ENCODE measurements at places on chromosomes 7 and 10.

GRCh38 chr7:128831178-128831993 is 1.2 kb downstream of the FLNC start:
- peak; percentile 74 for DNase-seq

GRCh38 chr10:10796774-10797415 is 220.8 kb upstream of the CELF2 start:
- DNase-seq: peak; percentile 42

DNA sequence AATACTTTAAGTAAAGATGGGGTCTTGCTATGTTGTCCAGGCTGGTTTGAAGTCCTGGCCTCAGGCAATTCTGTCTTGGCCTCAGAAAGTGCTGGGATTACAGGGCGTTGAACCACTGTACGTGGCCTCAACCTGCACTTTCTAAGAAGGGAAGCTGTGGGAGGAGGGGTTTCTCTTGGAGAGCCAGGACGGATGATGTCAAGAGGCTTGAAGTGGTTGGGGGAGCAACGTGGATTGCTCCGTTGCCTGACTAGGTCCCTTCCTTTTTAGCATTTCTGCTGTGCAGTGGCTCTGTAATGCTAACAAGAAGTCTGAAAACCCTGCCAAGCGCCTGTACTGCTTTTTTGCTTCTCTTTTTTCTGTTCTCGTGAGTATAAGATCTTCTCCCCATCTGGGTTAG is 7.2 kb downstream of the BUD23 start:
- no peak for DNase-seq

DNA sequence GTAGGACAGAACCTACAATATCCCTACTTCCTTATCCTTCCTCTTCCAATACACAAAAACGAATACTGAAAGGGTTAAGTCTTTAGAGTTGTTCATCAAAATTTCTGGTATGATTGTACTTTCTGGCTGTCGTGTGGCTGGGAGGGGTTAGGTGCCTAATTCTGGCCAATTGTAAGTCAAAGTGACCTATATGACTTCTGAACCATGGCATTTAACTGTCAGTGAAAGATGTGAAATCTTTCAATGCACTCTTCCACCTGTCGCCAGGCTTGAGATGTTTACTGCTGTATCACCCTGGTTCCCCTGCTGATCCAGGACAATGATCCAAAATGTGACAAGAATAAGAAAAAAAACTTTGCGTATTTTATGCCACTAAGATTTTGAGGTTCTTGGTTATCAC is 20.8 kb downstream of the EPC1 start:
- DNase-seq: no peak

- no peak for DNase-seq
These were observed 18.3 kb downstream of the CALHM2 start for GRCh38 chr10:103433858-103434257.

DNA sequence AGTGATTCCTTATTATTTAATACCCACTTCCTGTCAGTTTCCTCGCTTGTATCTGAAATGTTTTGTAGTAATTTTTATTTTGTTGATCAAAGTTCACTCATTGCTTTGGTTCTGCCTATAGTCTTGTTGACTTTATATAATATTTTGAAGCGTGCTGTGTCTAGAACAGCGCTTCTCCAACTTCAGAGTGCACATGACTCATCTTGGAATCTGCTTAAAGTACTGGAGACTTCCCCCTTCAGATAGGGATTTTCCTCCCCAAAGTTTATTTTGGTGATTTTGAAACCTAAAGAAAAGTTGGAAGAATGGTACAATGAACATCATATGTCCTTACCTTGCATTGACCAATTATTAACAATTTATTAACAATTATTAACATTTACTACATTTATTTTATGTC is 5.8 kb downstream of the COMTD1 start:
- DNase-seq: peak; percentile 50

DNA sequence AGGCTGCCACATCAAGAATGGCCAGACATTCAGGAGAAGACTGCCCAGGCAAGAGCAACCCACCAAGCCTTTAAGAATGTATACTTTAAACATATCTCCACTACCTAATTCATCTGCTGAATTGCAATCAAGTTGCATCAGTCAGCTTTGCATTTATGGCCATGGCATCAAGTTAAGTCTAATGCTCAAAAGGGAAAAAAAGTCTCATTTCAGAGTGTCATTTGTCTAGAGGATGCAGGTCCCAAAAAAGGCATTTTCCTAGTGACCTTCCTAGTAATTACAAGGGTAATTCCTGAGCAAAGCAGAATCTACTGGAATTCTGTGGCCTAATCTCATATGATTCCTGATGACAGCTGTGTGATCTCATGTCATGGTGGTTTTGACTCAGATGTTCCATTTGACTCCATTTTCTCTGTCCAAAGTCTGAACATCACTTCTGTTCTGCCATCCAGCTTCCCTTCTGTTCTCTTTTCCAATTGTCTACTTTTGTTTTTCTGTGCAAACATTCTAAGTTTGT is 7.3 kb upstream of the CABCOCO1 start:
- DNase-seq: no peak

- DNase-seq: no peak
These were observed 18.3 kb downstream of the FIGNL1 start for GRCh38 chr7:50431722-50432305.

- DNase-seq: no peak
These were observed 47.1 kb upstream of the SVIL start for GRCh38 chr10:29681676-29682448.

- DNase-seq: no peak
These were observed 2.2 kb downstream of the FGFR2 start for GRCh38 chr10:121595806-121596688.

DNA sequence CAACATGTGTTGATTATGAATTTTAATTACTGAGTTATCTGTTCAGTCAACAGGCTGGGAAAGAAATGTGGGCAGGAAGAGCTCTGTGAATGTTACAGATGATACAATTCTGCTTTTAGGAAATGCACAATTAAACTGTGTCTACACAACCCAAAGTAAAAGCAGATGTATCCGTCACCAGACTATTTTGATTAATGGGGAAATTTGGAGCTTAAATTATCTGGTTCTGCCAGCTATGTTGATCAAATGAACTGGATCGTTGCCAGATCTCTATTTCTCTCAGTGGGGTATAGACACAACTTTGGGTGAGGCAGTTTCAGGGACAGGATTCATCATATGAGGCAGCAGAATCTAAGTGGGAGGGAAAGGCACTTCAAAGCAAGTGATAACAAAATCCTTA is 136.5 kb downstream of the NEUROD6 start:
- no peak for DNase-seq

GRCh38 chr7:80875537-80876120 is 43.2 kb downstream of the SEMA3C start:
- no peak for DNase-seq

DNA sequence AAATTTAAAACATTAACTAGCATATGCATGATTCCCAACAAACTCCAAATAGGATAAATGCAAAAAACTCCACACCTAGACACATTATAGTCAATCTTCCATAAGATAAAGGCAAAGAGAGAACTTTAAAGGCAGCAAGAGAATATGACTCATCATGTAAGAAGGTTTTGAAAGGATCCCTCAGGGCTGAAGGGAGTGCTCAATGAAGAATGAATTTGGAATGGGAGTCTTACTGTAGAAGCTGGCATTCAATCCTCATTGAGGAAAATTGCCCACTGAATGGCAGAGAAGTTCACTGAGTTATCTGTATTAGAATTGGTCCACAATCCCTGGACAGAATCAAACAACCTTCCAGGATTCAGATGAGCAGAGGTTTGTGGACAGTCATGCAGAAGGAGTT is 26.1 kb upstream of the ZNF365 start:
- DNase-seq: no peak

- DNase-seq: no peak
These were observed 247.4 kb downstream of the CDK14 start for GRCh38 chr7:90843472-90843871.

GRCh38 chr10:30540276-30540675 is 89.3 kb downstream of the LYZL2 start:
- DNase-seq: no peak

- no peak for DNase-seq
These were observed 8.7 kb downstream of the WDR37 start for GRCh38 chr10:1064964-1065247.

- no peak for DNase-seq
These were observed 8.7 kb upstream of the SEM1 start for GRCh38 chr7:96718107-96719003.

DNA sequence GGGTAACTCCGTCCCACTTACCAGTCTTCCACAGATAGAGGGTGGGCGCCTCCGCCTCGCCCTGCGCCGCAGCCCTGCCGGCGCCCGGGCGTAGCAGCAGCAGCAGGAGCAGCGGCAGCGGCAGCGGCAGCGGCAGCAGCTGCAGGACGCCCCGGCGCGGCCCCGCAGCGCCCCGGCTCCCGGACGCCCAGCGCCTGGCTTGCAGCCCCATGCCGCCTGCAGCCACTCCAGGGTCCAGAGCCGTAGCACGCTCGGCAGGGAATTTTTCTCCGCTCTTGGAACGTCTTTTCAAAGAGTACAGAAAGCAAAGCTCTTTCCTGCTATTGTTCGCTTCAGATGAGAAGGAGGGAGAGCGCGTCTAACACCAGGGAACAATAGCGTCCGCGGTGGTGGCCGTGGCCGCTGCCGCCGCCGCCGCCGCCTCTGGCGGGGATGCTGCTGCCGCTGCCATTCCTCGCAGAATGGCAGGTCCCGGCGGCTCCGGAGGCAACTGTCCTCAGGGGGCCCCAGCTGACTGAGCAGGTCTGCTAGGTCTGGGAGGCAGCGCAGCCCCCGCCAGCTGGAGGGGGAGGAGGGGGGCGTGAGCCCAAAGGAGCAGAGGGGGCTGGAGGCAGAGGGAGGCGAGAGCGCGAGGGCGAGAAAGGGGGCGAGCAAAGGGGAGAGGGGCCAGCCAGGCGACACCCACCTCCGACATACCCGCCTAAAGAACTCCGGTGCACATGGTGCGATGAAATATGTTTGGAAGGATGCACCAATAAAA is at the start of gene THSD7A:
Gene THSD7A (minus strand): TSS at position 463 of the 760 bp plus-strand sequence. CDS start 252 bp downstream, at position 211.
- peak; percentile 36 for DNase-seq

- no peak for DNase-seq
These were observed 229.8 kb upstream of the NPY start for GRCh38 chr7:24054236-24054635.

DNA sequence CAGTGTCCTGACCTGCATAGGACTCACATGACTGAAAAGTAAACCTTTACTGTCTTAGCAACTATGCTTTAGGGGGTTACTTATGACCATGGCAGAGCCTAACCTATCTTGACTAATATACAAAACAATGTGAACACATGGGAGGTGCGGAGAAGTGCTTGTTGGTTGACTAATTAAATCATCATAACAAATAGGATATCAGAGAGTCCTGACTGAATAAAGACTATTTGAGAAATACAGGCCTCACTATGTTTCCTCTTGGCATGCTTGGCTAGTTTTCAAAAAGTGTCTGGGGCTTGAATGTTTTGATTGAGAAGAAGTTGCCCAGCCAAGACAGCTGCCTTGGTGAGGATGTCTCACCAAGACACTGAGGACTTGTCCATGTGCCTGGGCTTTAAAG is 104.4 kb upstream of the PHYHIPL start:
- DNase-seq: no peak

- peak; percentile 10 for DNase-seq
These were observed 31.1 kb downstream of the NUB1 start for GRCh38 chr7:151372612-151373265.

DNA sequence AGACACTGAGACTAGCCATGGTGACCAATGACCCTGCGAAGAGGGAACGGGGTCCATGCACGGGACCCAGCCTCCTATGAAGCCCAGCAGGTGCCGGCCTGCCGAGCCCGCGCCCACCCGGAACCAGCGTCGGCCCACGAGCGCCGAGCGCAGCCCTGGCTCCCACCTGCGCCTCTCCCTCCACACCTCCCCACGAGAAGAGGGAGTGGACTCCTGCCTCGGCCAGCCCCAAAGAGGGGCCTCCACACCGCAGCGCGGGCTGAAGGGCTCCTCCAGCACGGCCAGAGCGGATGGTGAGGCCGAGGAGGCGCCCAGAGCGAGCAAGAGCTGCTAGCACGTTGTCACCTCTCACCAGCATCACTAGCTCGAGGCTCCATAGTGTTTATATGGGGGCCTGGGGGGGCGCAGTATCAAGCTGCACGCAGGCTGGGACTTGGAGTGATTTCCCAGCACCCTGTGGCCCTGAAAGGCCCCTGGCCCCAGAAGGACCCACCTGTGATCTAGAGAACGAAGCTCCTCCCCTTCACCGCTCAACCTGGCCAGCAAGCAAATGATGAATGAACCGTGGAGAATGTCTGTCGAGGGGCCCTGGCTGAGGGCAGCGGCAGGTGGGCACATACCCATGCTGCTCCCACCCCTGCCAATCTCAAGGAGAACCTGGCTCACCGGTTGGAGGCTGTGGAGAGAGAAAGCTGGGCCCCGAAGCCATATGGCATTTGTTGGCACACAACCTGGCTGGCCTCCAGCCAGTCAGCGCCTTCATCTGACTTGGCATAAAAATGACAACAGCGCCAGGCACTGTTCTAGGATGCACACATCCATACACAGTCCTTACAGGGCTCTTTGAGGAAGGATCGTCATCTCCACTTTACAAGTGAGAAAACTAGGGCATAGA is 30.7 kb downstream of the GHRHR start:
- DNase-seq: no peak

GRCh38 chr7:154915600-154915999 is 87.3 kb downstream of the PAXIP1 start:
- no peak for DNase-seq

DNA sequence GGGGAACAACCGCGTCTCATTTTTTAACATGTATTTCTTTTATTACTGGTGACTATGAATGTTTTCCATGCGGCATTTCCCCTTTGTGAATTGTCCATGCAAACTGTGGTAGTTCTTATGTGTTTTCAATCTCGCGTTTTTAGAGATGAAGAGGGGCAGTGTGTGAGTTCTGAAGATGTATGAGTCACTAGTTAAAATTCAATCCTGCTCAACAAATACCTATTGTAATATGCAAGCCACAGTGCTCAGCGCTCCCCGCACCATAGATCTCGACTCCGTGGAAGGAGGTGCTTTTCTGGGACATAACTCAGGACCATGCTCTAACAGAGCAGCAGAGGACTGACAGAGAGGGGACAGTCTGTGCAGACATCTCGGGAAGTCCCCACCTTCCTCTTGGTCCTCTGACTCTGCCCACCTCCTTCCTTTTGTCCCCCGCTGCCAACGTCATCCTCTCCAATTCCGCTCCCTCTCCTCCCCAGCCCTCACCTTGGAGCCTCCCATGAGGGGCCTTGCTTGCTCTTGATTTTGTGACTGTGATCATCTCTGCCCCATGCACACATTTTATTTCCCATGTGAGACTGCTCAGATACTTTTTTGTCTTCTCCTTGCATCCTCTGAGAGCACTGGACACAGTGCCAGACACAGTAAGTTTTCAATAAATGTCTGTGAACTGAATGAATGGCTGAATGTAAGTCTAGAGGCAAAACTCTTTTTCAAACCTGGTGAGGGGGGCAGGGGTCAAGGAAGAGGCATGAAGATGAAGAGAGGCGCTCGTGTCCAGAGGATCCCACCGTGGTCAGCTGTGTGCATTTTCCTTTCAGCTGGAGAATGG is 42.7 kb upstream of the PLEKHA1 start:
- DNase-seq: no peak

- DNase-seq: peak; percentile 67
These were observed 30.6 kb downstream of the CISD1 start for GRCh38 chr10:58299580-58299979.

GRCh38 chr7:32264702-32265284 is 194.6 kb upstream of the PDE1C start:
- no peak for DNase-seq

All from fibroblast of villous mesenchyme (primary cell).